Pericardium fibroblast (primary cell): ENCODE measurements at places on chromosomes 2 and 18. TPM values are rescaled to one million over a fixed set of nuclear protein-coding genes. Genes with fewer than 3 reads are reported as not detected.

The PSMA8 gene
- total RNA-seq = not detected in 2 replicates

The MC4R gene
- not detected in 2 replicates for total RNA-seq

The MRPS5 gene
- total RNA-seq = 34.5 and 35.1 TPM in 2 replicates

The CAPG gene
- 72.2 and 88.8 TPM in 2 replicates for total RNA-seq

The TPGS2 gene
- total RNA-seq = 136 and 192 TPM in 2 replicates

The CCDC150 gene
- total RNA-seq = 0.09 and 0.93 TPM in 2 replicates

The CD226 gene
- 0.09 and 0.82 TPM in 2 replicates for total RNA-seq

The TNFRSF11A gene
- total RNA-seq = 0.23 and 0.34 TPM in 2 replicates

The FAM161A gene
- 0.70 and 2.3 TPM in 2 replicates for total RNA-seq

The KCNE4 gene
- total RNA-seq = 14.1 and 21.5 TPM in 2 replicates
